ENCODE measurements at places on chromosomes 16 and 17.
A peak's percentile ranks its signal among the peaks of the same experiment; 100 is the strongest.

DNA sequence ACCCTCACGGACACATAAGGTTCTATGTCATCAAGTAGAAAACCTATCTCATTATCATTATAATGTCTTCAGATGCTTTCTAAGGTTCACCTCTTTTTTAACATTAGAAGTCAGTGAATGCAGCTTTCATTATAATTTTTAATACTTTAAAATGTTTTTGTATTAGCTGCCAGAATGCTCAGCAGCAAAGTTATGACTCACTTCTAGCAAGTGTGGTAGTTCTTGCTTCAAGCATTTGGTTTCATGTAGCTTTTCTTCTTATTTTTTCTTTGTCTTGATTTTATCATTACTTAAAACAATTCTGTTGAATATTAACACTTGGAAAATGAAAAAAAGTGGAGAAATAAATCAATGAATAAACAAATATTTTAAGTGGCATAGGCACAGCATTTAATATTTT, 23.4 kb downstream of the LPCAT2 start:
- no peak for DNase-seq

DNA sequence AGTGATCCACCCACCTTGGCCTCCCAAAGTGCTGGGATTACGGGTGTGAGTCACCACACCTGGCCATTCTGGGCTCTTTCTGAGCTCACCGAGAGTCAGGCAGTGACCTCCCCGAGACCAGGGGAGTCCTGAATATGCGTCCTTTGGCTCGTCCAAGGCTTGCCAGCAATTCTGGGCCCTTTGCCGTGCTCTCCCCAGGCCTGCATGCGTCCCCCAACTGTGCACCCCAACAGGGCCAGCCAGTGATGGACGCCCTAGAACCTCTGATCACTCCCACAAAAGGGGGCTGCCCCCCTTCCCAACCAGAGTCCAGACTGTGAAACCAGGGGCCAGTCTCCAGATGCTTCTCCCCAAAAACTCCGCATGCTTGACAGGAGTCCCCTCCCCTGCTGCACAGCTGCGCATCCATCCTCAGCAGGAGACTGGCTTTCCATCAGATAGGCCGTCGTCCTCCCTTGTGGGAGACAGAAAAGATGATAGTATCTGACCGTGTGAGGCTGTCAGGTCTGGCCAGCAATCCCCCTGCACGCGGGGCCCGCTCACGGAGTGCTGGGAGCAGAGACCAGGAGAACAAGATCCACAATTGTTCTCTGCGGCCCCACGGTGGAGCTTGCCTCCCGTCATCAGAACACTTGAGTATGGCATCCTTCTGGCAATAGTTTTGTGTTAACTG, 15.5 kb downstream of the HS3ST6 start:
- no peak for DNase-seq

DNA sequence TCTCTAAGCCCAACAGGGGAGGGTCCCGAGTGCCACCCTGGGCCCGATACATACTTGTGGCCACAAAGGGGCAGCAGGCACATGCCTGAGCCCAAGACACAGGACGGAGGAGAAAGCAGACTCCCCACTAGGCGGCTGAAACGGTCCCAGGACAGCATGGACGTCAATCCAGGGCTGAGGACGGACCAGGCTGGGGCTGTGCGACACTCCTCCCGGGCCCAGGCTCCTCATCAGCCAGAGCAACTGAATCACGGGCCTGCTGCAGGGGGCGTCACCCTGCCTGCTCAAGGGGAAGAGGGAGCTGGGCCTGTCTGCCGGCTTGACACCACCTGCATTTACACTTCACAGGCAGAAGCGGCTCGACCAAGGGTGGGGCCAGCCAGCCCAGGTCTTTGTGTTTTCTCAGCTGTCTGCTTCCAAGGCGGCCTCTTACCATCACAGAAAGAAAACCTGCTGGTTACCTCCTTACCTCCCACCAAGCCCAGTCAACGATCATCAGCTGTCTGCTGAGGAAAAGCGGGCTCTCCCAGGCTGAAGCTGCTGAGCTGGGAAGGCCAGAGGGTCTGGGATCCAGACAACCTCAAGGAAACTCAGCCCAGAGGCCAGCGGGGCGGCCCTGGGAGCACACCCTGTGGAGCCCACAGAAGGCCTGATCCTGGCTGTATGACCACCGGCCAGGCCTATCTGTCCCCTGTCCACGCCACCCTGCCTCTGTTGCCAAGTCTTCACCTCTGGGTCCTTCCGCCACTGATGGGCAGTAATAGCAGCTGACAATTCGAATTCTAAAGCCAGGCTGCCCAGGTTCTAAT, 26.4 kb downstream of the KIFC3 start:
- DNase-seq = peak; percentile 71

DNA sequence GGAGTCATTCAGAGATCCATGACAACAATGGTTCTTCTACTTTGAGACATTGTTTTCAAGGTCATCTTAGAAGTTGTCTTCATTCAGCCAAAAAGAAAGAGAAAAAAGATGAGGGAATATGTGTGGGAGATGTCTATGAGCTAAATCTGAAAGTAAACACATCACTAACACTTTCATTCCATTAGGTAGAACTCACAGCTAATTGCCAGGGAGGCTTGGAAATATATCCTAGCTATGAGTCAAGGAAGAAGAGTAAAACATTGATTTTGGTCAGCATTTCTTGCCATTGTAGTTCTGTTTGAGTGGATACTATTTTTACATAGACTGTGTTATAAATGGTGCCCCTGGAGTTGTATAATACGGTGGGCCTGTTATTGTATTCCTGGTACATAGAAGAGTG, 316.4 kb upstream of the MYOCD start:
- DNase-seq = no peak

GRCh38 chr16:89033304-89033703, 56.3 kb upstream of the CBFA2T3 start:
- DNase-seq = no peak

DNA sequence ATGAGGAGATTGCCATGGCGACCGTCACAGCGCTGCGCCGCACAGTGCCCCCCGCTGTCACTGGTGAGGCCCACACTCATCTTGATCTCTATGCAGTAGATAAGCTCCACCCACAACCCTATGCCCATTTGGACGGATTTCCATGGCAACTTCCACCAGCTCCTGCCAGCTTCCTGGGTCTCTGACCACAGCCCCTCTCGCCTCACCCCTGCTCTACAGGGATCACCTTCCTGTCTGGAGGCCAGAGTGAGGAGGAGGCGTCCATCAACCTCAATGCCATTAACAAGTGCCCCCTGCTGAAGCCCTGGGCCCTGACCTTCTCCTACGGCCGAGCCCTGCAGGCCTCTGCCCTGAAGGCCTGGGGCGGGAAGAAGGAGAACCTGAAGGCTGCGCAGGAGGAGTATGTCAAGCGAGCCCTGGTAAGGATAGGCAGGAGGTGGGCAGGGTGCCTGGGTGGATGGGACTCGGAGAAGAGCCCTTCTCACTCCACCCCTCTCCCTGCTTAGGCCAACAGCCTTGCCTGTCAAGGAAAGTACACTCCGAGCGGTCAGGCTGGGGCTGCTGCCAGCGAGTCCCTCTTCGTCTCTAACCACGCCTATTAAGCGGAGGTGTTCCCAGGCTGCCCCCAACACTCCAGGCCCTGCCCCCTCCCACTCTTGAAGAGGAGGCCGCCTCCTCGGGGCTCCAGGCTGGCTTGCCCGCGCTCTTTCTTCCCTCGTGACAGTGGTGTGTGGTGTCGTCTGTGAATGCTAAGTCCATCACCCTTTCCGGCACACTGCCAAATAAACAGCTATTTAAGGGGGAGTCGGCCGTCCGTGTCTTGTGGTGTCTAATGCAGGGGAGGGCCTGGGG, 4.3 kb downstream of the ALDOA start:
- DNase-seq = no peak

GRCh38 chr16:86046026-86046425, 147.1 kb downstream of the IRF8 start:
- no peak for DNase-seq

DNA sequence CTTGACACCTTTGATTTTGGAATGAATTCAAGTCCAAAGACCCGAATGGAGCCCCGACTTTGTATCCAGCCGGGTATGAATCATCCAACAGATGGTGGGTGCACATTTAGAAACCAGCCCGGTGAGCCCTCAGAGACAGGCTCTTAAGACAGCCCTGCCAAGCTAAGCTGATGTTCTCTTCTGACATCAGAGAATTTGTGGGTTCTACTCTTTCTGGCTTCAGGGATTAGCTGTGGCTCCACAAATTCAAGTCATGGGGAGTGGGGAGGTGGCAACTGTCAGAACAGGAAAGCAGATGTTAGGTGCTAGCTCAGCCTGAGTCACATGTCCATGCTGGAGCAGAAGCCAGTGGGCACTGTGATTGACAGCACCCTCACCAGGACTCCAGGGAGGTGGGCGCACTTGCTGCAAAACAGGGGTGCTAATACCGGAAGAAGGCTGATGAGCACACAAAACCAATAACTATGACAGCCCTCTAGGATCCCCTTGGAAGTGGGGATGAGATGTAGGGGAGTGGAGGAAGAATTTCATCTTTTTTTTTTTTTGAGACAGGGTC, 31.4 kb upstream of the XYLT2 start:
- no peak for DNase-seq

DNA sequence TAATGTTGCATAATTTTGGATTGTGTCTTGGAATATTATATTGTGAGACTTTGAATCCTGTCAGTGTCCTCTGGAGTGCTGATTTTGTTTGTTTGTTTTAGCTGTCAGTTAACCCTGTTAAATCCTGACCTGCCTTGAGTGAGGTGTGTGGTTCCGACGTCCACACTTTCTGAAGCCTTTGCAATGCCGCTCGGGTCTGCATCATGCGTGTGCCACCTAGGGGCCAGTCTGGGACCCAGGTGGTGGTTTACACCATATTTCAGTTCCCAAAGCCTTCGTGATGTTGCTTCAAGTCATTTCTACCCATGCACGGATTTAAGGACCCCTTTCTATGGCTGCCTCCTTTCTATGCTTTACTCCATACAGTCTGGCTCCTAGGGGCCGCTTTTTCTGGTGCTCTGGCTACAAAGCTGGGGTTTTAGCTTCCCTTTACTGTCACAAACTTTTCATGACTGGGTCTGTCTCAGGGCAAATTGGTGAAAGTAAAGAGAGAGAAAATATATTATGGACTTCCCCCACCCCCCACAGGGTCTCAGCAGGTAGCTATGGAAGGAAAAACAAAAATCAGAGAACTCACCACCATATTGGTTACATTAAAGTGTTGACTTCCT, 11.4 kb upstream of the OR4D1 start:
- DNase-seq = no peak

GRCh38 chr17:1153795-1154546, 25.8 kb downstream of the ABR start:
- DNase-seq = no peak

- no peak for DNase-seq
Observed at GRCh38 chr17:68507576-68507975, 4.7 kb upstream of the PRKAR1A start.

DNA sequence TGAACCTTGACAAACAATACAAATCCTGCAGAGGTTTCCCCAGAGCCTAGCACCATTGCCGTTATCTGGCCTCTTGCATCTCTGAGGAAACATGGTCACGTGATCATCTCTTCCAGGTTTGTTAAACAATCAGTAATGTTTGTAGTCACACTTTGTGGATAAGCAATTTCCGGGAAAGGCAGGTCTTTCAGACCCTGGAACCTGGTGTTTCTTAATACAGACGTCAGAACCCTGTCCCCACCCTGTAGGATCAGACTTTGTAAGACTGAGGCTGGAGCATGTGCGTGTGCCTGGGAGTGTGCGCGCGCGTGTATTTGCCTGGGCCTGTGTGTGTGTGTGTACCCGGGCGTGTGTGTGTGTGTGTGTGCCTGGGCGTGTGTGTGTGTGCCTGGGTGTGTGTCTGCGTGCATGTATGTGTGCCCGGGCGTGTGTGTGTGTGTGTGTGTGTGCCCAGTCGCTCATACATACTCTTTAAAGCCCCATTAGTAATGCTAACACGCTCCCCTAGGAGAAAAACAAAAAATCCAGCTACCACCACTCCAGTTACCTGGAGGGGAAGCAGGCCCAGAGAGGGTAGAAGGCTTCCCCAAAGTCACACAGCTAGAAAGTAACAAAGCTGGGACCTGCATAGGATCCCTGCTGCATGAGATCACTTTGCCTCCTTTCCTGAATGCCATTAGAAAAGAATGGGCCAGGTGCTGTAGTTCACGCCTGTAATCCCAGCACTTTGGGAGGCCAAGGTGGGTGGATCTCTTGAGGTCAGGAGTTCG, 5.3 kb downstream of the CTNS start:
- DNase-seq = no peak

DNA sequence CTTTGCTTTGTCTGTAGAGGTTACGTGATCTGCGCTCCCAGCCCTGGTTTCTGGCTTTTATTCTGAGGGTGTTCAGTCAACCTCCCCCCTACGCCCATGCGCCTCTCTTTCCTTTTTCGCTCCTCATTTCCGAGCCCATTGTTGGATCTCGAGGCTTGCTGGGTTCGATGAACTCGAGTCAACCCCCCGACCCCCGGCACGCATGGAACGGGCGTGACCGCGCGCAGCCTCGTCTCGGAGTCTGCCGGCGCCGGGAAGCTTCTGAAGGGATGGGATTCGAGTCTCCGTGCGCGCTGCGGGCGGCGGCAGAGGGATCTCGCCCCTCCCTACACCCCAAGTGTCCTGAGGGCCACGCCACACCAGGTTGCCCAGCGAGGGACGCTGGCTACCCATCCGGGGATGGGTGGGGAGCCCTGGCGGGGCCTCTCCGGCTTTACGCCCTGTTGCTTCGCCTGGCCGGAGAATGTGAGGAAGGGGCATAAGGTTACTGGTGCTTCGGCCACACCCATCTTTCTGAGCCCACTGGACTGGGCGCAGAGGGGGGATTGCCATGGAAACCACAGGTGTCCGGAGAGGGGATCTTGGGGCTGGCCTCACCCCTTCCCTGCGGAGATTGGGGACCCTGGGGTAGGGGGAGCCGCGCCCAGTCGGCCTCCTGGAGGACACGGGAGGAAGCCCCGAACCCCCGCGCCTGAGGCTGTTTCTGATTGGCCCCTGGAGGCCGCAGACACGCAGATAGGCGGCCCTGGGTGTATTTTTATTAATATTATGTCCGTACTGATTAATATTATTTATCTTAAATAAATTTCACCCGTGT, 1.8 kb downstream of the MAPT start:
- no peak for DNase-seq

DNA sequence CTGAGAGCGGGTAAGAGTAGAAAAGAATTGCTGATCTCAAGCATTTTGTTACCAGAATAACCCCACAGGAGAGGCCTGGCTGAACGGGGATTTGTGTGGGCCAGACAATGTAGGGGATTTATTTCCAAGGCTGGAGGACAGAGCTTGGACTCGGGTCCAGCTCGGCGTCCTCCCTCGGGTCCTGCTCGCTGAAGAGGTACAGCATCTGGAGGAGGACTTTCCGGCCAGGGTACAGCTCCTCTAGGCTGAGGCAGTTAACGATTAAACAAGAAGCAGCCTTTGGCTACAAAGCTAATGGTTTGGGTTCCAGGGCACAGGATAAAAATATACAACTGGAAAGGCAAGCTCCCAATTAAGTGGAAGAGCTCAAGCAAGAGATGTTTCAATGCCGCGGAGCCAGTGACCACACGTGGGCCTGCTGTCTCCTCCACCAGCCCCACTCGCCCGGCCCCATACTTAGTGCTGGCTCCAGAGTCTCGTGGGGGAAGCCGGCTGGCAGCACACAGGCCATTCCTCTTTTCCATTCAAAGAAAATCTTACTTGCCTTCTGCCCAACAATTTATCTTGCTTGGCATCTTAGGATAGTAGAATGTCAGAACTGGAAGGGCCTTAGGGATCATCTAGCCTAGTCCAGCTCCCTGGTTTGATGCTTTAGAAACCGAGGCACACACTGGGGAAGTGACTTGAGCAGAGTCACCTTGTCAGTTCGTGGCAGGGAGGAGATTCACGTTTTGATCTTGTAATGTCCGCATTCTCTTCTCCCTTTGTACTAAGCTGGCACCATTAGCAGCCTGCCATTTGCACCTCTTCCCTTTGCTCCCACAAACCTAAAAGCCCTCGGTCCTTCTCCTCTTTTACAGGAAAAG, 85.9 kb upstream of the TBX2 start:
- no peak for DNase-seq

Data from progenitor cell of endocrine pancreas (in vitro differentiated cells).